ENCODE measurements at places on chromosomes 12 and 14. TPM values are rescaled to one million over a fixed set of nuclear protein-coding genes. Genes with fewer than 3 reads are reported as not detected.

Gene FGF6
- not detected for total RNA-seq

Gene TMEM116
- 6.4 TPM for total RNA-seq

Gene BHLHE41
- total RNA-seq, result 0.93 TPM

Gene LMO3
- total RNA-seq, result not detected

Gene CCDC175
- total RNA-seq, result not detected

Gene MORN3
- total RNA-seq, result 0.32 TPM

Gene SHMT2
- total RNA-seq, result 124 TPM

Gene AQP6
- total RNA-seq, result not detected

Gene JPH4
- 0.06 TPM for total RNA-seq

Gene MGAT4C
- not detected for total RNA-seq

Gene FAR2
- total RNA-seq, result not detected

Gene GPD1
- 0.14 TPM for total RNA-seq

Gene NEUROD4
- not detected for total RNA-seq
